ENCODE measurements at places on chromosomes 11 and 22.

GRCh38 chr22:49995041-49995360 lies 17.6 kb downstream of the IL17REL start:
- no peak for DNase-seq

- no peak for DNase-seq
These were observed 66.6 kb downstream of the MED15 start for GRCh38 chr22:20573833-20574615.

GRCh38 chr11:77215106-77215505 lies 86.4 kb downstream of the GDPD4 start:
- DNase-seq = no peak

- no peak for DNase-seq
These were observed 125.7 kb downstream of the TRIM29 start for GRCh38 chr11:120012245-120012644.

DNA sequence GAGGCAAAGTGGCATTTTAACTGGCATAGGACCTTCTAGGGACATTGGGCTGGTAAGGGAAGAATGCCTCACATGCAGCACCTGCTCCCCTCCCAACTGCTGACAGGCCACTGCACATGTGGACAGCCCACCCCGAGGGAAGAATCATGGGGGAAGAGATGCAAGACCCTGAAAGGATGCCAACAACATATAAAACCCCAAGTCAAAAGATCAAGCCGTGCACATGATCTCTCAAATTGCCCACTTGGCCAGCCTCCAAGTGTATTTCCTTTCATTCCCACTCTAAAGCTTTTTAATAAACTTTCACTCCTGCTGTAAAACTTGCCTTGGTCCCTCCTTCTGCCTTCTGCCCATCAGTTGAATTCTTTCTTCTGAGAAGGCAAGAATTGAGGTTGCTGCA lies 947.8 kb upstream of the CCDC90B start:
- no peak for DNase-seq

DNA sequence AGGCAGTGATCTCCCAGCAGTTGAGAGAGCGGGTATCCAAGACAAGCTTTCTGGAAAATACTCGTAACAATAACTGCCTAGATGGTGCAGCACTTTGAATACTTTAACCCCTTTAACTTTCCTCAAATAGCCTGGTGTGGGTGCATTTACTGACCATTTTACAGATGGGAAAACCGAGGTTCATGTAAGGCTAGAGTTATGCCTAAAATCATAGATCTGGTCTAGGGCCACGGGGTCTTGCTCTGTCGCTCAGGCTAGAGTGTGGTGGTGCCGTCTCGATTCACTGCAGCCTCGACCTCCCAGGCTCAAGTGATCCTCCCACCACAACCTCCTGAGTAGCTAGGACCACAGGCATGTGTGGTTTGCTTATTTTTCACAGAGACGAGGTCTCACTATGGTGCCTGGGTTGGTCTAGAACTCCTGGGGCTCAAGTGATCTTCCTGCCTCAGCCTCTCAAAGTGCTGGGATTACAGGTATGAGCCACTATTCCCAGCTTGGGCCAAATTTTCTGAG lies 269.2 kb upstream of the SYN3 start:
- DNase-seq = no peak
